ENCODE measurements at places on chromosomes 2 and 18.

DNA sequence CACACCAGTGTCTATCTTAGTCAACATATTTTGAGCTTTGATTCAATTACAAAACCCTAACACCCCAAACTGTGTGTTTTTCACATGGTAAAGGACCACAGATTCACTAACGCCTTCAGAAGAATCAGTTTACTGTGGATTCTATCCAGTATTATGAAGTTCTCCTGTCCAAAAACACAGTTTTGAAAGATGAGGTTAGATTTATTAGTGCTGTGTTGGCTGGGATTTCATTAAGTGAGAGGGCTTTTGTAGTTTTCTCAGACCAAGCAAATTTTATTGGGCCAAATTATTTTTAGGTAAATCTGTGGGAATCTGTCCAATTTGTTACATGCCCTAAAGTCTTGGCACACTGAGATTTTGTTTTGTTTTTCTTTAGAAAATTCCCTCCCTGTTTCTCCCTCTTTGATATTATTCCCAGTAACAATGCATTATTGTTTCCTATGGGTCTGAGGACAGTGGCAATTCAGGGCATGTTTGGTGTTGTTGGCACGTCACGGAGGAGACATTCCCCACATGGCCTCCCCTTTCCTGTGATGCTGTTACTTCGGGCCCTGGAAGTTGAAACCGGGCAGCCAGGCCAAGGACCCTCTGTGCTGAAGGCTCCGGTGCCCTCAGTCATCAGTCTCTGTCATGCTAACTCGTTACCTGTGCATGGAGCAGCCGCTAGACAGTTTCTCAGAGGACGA is 87.5 kb upstream of the ALKAL2 start:
- no peak for DNase-seq

GRCh38 chr18:3604235-3604497 is 154.2 kb downstream of the TGIF1 start:
- DNase-seq = no peak

DNA sequence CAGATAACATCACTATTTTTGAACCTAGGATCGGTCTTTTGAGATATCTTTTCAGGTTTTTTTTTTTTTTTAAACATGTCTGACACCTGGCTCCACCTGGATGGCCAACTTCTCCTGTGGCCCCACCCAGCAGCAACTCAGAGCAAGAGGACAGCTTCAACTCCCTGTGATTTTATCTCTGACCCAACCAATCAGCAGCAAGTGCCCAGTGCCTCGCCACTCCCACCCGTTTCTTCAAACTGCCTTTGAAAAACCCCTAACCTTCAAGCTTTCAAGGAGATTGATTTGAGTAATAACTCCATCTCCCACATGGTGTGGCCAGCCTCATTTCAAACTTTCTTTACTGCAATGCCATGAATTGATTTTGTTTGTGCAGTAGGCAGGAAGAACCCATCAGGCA is 19.0 kb downstream of the MYO3B start:
- no peak for DNase-seq

GRCh38 chr2:96963316-96963715 is 23.1 kb downstream of the FAM178B start:
- DNase-seq = no peak

- no peak for DNase-seq
Observed at GRCh38 chr2:186852508-186852907, 3.5 kb upstream of the ZSWIM2 start.
